ENCODE measurements at places on chromosomes 16 and 17.

GRCh38 chr17:43713494-43714162 is 45.0 kb downstream of the SOST start:
- no peak for DNase-seq

- no peak for DNase-seq
Observed at GRCh38 chr17:39244016-39244599, 18.4 kb upstream of the STAC2 start.

DNA sequence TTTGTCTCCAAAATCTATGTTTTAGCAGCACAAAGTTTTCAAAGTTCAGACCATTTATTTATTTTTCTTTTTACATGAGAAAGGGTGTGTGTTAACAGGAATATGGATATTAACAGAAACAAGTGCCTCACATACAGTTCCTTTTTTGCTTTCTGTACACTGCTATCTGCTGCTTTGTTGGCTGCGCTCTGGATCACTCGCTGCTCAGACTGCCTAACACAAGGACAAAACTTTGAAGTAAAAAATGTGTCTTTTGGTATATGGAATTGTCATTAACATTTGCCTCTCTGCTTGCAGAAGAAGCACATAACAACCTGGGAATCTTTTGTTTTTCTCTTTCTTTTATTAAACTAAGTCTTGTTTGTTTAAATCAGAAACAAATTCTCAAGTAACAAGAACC is 262.8 kb downstream of the ZFHX3 start:
- no peak for DNase-seq

- no peak for DNase-seq
Observed at GRCh38 chr17:36994438-36994837, 45.7 kb downstream of the AATF start.

DNA sequence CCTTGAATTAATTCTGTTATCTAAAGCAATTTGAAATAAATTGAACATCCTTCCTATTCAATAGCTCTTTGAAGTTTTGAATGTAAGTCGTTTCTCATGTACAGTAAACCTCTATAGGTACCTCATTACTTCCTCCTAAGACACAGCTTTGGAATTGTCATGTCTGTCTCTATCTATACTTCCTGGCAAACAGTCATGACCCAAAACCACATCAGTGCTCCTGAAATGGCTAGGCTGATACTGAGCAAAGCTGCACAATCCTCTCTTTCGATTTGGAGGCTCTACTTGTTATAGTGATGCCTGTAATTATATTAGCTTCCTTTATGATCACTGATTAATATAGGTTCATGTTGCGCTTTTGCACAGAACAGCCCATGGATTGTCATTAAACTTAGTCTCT is 110.1 kb downstream of the ADAMTS18 start:
- DNase-seq: no peak

- DNase-seq: no peak
Observed at GRCh38 chr16:71675380-71675779, 49.1 kb downstream of the PHLPP2 start.

- DNase-seq: no peak
Observed at GRCh38 chr16:72740347-72740746, 307.6 kb downstream of the ZFHX3 start.

DNA sequence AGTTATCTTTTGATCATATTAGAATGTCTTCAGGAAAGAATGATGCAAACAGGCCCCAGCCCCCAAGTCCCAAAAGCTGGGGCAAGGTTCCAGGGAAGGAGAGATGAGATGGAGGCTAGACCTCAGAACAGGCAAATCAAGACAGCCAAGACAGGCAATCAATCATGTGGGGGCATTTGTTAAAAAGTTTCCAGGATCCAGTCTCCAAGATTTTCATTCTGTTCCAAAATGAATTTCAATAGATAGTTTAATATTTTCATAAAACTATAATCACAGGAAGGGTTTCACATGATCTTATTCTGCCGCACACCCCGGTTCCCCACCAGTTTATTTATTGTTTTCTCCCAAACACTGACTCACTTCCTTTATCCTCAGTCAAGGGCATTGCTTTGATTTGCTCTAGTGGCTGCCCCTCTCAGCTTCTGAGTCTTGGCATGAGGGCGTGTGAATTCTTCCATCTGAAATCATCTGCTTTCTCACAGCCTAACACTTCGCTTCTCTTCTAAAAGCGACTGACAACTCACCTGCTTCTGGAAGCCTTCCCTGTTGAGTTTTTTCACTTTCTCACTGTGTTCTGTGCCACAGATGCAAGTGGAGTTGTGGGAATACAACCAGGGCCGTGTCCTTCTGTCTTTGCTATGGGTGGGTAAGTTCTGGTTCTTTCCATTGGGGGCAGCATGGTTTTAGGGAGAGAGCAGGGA is 12.2 kb upstream of the TERF2 start:
- DNase-seq: no peak

DNA sequence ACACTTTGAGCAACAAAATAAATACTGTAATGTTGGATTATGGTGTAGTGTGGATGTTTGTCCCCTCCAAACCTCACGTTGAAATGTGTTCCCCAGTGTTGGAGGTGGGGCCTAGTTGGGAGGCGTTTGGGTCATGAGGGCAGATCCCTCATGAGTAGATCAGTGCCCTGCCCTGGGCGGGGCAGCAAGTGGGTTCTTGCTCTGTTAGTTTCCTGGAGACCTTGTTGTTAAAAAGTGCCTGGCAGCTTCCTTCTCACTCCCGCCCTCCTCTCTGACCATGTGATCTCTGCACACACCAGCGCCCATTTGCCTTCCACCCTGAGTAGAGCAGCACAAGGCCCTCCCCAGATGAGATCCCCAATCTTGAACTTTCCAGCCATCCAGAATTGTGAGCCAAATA is 67.7 kb downstream of the MPRIP start:
- no peak for DNase-seq

- DNase-seq: no peak
Observed at GRCh38 chr17:4728124-4728523, 3.1 kb upstream of the MED11 start.

GRCh38 chr17:56826611-56827414 is 6.9 kb downstream of the C17orf67 start:
- DNase-seq: no peak

DNA sequence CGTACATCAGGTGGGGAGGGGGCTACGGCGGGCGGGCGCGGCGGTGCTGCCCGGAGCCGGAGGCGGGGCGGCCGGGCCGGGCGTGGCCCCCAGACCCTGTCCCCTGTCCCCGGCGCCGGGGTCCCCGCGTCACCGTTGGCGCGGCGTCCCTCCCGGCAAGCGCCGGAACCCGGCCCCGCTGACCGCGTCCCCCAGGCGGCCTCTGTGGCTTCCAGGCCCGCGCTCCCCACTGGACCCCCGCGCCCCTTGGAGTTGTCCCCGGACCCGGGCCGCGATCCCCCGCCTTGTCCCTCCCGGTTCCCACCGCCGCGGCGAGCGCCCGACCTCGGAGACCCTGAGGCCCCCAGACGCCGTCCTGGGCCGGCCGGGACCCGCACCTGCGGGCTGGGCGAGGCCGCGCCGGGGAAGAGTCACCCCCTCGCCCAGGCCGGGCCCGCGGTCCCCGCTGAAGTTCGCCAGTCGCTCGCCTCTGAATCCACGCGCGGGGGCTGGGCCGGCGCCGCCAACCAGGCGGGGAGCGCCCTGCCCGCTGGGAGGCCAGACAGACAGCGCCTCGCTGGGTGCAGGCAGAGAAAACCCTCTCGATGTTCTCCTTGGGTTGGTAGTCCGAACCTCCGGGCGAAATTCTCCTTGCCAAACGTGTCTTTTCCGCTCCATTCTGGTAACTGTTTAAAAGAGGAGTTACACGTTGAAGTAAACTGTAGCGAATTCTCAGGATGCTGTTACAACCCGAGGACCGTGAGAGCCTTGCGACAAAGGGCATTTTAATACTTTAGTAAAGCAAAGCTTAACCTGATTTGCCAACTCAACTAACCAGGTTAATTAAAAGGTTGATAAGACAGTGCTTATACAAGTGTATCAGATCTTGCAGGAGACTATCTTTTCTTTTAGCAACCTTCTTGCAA is 761 bp downstream of the GAN start:
- DNase-seq: peak; percentile 13

- no peak for DNase-seq
Observed at GRCh38 chr16:20866145-20866772, 33.9 kb downstream of the DCUN1D3 start.

GRCh38 chr16:9578459-9578858 is 487.0 kb downstream of the HAPSTR1 start:
- no peak for DNase-seq

DNA sequence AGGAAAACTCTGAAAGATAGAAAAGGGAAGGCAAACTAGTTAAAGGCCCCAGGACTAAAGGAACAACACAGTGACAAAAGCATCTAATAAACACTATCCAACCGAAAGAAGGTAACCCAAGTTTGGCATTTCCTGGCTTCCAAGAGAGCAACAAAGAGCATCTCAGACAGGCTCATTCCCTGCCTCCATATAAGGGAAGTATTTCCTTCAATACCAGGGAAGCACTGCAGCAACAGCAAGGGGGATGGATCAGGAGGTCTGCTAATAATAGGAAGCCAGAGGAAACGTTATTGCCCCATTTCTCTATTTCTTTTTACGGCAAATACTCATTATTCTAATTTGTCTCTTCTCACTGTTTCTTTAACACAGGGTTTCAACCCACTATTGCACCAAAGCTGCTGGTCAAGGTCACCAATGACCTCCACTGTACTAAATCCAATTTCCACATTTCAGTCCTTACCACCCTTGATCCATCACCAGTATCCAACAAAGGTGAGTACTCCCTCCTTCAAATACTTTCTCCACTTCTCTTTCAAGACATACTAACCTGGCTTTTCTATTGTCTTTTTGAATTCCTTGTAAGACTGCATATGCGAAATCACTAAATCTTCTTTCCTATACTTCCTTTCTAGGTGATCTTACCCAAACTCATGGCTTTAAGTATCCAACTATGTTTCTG is 86.1 kb downstream of the KANSL1 start:
- DNase-seq: no peak

- no peak for DNase-seq
Observed at GRCh38 chr16:695355-696089, 5.3 kb upstream of the WDR24 start.

- no peak for DNase-seq
Observed at GRCh38 chr17:48973806-48974205, 5.4 kb upstream of the GIP start.

DNA sequence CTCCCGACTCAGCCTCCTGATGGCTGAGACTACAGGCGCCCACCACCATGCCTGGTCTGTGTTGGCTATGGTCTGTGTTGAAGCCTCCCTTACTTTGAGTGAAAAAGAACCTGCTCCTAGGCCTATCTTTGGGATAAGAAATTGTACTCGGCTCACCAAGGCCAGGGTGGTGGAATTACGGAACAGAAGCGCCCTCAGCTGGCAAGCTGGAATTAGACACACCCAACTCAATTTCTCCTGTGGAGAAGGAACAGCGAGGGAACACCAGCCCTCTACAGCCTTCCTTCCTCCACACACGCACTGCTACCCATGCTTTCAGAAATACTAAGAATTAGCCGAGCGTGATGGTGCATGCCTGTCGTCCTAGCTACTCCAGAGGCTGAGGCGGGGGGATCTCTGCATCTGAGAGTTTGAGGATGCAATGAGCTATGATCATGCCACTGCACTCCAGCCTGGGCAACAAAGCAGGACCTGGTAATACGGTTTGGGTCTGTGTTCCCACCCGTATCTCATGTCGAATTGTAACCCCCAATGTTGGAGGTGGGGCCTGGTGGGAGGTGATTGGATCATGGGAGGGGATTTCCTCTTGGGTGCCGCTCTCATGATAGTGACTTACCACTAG is 40.1 kb upstream of the RBBP6 start:
- DNase-seq: no peak

DNA sequence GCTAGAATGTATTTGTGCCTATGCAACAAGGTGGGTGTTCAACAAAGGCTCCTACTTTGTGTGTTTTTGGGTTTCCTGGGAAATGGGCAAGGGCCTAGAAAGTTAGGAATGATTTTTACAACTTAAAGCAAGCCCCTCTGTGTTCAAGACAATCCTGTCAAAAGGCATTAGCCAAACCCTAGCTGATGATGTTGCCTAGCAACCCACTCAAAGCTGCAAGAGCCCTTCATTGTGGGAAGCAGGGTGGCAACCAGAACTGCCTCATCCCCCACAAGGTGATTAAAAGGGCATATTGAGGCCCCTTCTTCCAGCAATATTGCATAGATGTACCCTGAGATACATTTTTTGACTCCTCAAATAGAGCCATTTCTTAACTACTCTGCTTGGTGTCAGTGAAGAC is 16.0 kb upstream of the RASL10B start:
- no peak for DNase-seq

- no peak for DNase-seq
Observed at GRCh38 chr17:6279659-6280058, 155.3 kb downstream of the AIPL1 start.

DNA sequence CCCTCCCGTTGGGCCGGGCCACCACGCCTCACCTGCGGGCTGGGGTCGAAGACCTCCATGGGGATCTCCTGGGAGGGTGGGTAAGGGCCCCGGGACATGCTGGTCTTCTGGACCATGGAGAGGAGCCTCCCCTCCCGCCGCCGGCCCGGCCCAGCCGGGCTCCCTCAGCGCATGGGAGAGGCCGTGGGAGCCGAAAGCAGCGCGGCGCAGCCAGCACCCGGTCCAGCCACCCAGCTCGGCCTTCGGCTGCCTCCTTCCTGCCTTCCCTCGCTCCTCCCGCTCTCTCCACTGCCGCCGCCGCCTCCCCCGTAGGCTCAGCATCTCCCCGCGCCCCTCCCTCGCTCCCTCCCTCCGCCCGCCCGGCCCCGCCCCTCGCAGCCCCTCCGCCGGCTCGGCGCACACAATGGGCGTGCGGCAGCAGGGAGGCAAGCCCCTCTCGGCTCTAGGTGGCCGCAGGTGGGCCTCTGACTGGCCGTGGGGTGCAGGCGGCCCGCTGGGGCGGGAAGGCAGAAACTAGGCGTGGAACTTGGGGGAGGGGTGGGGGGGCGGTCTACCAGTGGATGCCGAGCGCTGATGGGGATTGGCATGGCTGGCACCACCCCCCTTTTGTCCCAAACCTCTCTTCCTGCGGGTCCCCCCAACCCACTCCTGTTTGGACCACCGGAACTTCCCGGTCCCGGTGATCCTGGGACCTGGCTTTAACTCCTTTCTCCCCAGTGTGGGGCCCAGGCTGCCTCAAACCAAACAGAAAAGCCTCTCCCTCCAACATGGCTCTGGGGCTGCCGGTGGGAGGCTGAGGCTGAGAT is at the start of gene CACNB1:
Gene CACNB1, minus strand, starts transcription at position 290 of the 806 bp plus-strand sequence. Its CDS starts 174 bp downstream, at position 116.
- DNase-seq: no peak

DNA sequence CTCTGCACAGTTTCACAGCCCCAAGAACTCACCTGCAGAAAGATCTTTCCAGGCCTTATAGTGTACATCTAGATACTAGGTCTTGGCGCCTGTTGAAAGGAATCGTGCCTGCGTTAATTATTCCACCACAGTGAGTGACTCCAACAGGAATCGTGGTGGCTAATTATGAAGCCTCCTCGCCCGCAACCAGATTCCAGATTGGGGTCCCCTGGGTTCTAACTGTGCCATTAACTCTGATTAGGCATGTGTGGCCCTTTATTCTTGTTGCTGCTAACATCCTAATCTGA is 295.3 kb upstream of the MAF start:
- DNase-seq: no peak

GRCh38 chr17:70130289-70130688 is 39.0 kb upstream of the KCNJ2 start:
- no peak for DNase-seq

- no peak for DNase-seq
Observed at GRCh38 chr16:72809446-72809845, 238.5 kb downstream of the ZFHX3 start.

- no peak for DNase-seq
Observed at GRCh38 chr17:38815576-38816193, 9.4 kb downstream of the CWC25 start.

Measured in stimulated activated CD8-positive, alpha-beta memory T cell treated with anti-CD3 and anti-CD28 coated beads, Interleukin-4, amount 100 ng/mL, for 4 hours (primary cell).